Endodermal cell (in vitro differentiated cells): ENCODE measurements at places on chromosomes 3 and 15. TPM values are rescaled to one million over a fixed set of nuclear protein-coding genes. Genes with fewer than 3 reads are reported as not detected.

DNA sequence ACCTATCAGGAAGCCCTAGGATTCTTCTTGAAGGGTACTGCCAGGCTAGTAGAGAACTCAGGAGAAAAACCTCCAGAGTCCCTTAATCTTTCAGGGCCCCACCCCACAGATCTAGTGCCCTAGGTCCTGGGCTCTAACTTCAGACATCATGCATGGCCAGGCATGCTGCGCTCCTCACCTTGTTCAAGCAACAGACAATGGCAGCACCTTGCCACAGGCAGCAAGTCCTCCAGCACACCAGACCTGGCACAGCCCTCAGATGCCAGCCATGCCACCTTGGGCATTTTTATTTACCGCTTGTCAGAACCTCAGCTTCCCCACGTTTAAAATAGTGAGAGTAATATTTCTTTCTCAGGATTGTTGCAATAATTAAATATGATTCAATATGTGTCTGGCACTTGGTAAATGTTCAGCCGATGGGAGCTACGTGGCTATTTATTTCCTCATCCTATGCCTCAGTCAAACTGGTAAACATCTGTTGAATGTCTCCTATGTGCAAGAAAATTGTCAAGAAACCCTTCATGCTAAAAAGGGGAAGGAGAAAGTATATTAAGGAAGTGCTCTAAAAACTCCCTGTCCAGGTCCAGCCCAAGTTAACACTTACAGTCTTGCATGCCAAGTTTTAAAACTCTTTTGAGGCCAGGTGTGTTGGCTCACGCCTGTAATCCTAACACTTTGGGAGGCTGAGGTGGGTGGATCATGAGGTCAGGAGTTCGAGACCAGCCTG lies 14.5 kb upstream of the CCR1 start:
- H3K27me3 ChIP-seq: no peaks in the 10 kb centered on the region
- no peak for DNase-seq
- H3K27ac ChIP-seq: no peak overlapping the region
- no peaks in the 10 kb centered on the region for H3K4me1 ChIP-seq
- no peak overlapping the region for H3K4me3 ChIP-seq

GRCh38 chr3:126654571-126655383 lies at the start of gene TXNRD3:
Gene TXNRD3, minus strand, starts transcription at chr3:126655124.
- no peak within 1 kb of the TSS for H3K27ac ChIP-seq
- peaks cover 15% of the 10 kb centered on the region for H3K27me3 ChIP-seq
- DNase-seq: peak; percentile 94
- H3K36me3 ChIP-seq: no peaks in the 10 kb centered on the region
- peaks cover 3% of the 10 kb centered on the region for H3K4me1 ChIP-seq

GRCh38 chr15:25718169-25718536 lies 145.0 kb downstream of the ATP10A start:
- H3K36me3 ChIP-seq: no peaks in the 10 kb centered on the region
- DNase-seq: peak; percentile 20
- H3K27ac ChIP-seq: no peak overlapping the region

Gene FBXL22
- total RNA-seq: 0.75 and 0.90 TPM in 2 replicates

Gene AMT
- total RNA-seq: 37.2 to 53.8 TPM (median 51.7 TPM) in 3 replicates

DNA sequence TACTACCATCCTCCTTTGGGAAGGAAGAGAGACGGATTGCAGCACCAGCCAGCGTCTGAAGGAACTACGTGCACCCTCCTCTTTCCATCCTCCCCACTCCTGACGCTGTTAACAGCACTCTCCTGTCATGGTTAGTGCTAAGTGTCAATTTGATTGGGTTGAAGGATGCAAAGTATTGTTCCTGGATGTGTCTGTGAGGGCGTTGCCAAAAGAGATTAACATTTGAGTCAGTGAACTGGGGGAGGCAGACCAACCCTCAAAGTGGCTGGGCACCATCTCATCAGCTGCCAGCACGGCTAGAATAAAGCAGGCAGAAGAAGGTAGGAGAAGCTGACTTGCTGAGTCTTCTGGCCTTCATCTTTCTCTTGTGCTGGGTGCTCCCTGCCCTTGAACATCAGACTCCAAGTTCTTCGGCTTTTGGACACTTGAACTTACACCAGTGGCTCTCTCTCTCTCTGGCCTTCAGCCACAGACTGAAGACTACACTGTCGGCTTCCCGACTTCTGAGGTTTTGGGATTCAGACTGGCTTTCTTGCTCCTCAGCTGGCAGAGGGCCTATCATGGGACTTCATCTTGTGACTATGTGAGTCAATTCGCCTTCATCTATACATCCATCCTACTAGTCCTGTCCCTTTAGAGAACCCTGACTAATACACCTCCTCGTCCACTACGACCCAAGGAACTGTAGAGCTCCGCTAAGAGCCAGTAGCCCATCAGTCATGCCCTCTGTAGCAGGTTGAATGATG lies 128.2 kb upstream of the HES1 start:
- no peaks in the 10 kb centered on the region for H3K27me3 ChIP-seq
- H3K4me3 ChIP-seq: no peak overlapping the region
- no peak overlapping the region for H3K27ac ChIP-seq
- DNase-seq: no peak

DNA sequence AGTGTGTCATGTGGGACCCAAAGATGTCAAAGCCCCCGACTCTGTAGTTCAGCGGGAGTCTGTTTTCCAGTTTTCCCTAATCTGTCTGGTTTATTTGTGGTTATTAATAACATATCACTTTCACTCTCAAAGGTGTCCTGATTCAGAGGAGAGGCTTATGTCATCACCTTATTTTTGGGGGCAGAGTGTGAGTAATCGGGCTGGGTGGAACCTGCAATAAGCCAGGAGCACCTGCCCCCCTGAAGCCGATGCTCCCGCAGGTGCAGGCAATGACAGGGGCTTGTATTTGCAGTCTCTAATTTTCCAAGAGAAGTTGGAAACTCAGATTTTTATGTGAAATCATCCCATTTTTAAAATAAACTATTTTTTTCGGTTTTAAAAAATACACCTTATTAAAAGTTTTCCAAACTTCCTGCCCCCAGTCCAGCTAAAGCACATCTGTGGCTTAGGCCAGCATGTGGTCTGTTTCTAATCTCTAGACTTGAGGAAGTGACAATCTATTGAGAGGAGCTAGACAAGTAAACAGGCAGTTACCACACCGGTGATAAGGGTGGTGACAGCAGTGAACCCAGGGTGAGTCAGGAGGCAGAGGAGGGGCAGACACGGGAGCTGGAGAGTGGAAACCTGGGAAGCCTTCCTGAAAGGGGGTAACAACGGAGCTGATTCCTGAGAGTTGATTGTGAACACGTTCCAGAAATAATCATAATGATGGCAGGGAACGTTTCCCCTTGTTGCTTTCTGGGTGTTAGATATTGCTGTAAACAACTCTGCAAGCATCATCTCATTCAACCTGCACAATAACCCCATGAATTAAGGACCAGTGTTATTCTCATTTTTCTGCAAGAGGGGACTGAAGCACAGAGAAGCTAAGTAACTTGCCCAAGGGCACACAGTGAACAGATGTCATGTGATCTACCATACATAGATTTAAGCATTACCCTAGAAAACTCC lies 37.2 kb downstream of the BHLHE40 start:
- H3K27me3 ChIP-seq: peaks cover 7% of the 10 kb centered on the region
- no peak overlapping the region for H3K4me3 ChIP-seq
- no peak overlapping the region for H3K27ac ChIP-seq
- peaks cover 19% of the 10 kb centered on the region for H3K4me1 ChIP-seq

DNA sequence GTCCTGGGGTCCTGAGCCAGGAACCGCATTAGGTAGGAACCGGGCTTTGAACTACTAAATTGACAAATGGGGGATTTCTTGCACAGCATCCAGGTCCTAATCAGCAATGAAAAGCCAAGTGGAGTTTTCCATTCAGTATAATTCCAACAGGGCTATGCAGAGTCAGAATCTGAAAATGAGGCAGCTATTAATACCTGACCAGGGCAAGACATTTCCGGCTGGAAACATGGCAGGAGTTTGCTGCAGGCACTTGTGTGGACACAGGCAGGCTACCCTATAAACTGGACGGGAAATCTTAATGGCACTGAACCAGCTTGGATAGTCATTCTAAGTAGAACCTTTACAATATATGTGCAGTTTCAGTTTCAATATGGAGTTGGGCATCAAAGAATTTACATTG lies 553.1 kb downstream of the FGF12 start:
- no peaks in the 10 kb centered on the region for H3K27me3 ChIP-seq
- no peaks in the 10 kb centered on the region for H3K36me3 ChIP-seq
- no peaks in the 10 kb centered on the region for H3K4me1 ChIP-seq
- H3K27ac ChIP-seq: no peak overlapping the region

DNA sequence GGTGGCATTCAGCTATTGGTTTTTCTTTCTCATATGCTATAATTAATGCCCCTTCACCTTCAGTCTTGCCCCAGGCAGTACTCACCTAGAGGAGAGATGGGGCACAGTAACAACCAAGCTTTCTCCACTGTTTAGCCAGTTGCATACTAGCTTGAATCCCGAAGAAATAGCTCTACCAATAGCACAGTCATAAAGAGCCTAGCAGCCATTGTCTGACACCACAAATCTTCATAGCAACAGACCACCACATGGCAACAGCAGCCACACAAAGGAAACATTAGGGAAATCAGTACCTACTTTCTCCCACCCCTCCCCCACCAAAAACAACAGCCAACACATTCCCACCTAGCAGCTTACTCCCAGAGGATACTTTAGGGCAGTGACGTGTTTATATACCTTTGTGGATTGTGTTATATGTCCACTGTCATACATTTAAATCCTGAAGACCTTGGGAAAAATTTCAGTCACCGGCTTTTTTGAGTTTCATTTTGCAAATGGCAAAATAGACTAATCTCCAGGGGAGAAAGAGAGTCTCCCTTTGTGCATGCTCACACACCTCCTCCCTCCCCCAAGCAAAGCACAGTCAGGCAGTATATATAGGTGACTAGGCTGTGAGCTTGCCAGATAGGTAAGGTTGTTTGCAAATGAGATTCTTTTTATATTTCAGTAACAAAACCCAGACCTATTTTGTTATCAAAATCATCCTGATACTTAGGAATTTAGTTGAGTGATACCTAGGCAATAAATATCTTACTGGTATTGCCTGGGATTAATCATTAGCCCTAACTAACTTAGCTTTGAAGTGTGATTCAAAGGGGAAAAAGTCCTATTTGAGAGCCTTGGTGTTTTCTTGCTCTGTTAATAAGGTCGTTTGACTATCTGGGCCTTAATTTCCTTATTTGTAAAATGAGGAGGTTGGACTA lies 140.6 kb downstream of the RBPMS2 start:
- no peaks in the 10 kb centered on the region for H3K27me3 ChIP-seq
- peak overlapping the region; percentile 92 for H3K27ac ChIP-seq
- DNase-seq: peak; percentile 94

DNA sequence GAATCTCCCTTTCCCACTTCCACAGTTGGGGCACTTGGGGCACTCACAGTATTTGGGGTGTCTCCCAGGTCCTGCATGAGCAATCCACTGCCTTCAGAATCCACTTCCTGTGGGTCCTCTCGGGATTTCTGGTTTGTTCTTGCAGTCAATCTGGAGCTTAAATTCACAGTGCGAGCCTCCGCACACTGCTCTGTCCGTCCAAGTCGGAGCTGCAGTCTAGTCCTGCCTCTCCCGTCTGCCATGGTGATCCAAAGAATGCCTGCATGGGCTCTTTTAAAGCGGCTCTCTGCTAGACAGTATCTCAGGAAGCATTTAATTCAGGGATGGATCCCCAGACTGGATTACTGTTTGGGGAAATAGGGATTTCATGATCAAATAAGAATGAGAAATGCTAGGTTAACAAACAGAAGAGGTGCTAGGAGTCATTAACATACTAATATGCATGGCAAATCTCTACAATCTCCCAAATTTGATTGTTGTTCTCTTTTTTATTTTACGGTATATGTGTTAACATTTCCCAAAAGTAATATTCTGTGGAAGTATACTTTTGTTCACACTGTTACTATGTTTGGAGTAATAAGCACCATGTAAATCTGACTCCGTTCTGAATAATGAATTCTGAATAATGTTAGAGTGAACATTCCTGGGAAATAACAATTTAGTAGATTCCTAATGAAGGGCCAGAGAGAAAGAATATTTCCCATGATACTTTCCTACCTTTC lies 142.5 kb downstream of the HCN4 start:
- peak overlapping the region; percentile 30 for H3K27ac ChIP-seq
- DNase-seq: peak; percentile 55
- H3K27me3 ChIP-seq: no peaks in the 10 kb centered on the region
- H3K4me1 ChIP-seq: peaks cover 5% of the 10 kb centered on the region
- peaks cover 20% of the 10 kb centered on the region for H3K36me3 ChIP-seq
- no peak overlapping the region for H3K4me3 ChIP-seq

DNA sequence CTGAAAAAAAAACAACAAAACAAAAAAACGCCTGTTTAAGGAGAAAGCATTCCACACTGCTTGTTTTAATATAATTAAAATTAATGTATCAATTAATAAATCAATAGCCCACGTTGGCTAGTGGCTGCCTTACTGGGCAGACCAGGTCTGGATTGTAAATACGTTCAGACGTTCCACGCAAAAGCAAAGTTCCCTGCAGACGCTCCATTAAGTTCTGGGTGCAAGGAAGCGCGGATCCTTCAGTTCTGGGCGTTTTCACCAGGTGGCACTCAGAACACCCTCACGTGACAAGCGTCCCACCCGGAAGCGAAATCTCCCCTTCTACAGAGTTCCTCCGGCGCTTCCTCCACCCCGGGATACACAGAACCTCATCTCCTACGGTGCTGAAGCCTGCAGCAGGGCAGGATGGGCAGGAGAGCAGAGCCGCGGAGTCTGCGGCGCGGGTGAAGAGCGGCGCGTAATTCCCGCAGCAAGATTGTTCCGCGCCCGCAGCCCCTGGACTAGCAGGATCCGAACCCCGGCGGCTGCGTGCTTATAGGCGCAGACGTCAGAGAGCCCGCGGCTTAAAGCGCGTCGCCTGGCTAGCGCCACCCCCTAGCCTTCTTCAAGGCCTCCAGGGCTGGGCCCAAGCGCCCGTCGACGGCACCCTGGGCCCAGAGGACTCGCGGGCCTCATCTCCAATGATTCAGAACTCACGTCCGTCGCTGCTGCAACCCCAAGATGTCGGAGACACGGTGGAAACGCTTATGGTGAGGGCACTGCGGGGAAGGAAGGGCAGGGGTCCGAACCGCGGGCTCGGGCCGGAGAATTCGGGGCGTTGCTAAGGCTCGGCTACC lies at the start of gene SLC25A38:
SLC25A38 (plus strand) TSS at position 326 of the 836 bp plus-strand sequence; CDS start at position 681, 355 bp downstream.
- no peaks in the 10 kb centered on the region for H3K4me1 ChIP-seq
- peak within 1 kb of the TSS; percentile 94 for H3K27ac ChIP-seq
- no peaks in the 10 kb centered on the region for H3K36me3 ChIP-seq
- no peaks in the 10 kb centered on the region for H3K27me3 ChIP-seq
- DNase-seq: peak; percentile 92
- H3K4me3 ChIP-seq: peak within 1 kb of the TSS; percentile 92

- no peak overlapping the region for H3K4me3 ChIP-seq
Observed at GRCh38 chr3:146019508-146019907, 141.5 kb downstream of the PLOD2 start.

GRCh38 chr3:141275032-141275422 lies 43.4 kb downstream of the PXYLP1 start:
- DNase-seq: no peak
- H3K27ac ChIP-seq: no peak overlapping the region
- H3K4me1 ChIP-seq: no peaks in the 10 kb centered on the region
- H3K4me3 ChIP-seq: no peak overlapping the region
- H3K36me3 ChIP-seq: peaks cover 10% of the 10 kb centered on the region

- peak overlapping the region; percentile 44 for H3K27ac ChIP-seq
- peaks cover 11% of the 10 kb centered on the region for H3K4me1 ChIP-seq
- H3K27me3 ChIP-seq: no peaks in the 10 kb centered on the region
- no peak for DNase-seq
- H3K4me3 ChIP-seq: no peak overlapping the region
Observed at GRCh38 chr3:168476360-168476980, 380.7 kb upstream of the GOLIM4 start.
